ENCODE measurements at places on chromosomes 16 and 17.

DNA sequence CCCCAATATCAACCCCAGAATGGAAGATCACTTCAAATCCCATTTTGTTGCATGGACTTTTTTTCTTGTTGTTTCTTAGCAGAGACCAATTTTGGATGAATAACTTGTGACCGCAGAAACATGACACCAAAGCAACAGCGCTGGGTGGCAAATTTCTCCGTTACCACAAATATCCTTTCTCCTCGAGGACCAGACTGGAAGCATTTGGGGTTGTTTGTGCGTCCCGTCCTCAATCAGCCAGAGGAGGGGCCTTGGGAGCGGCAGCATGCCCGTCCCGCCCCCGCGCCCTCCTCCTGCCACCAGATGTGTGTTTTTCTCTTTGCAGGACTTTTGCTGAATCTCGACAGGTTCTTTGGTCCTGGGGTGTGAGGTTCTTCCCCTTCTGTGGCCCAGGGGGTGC lies 282.5 kb upstream of the FOXF1 start:
- DNase-seq = peak; percentile 81

DNA sequence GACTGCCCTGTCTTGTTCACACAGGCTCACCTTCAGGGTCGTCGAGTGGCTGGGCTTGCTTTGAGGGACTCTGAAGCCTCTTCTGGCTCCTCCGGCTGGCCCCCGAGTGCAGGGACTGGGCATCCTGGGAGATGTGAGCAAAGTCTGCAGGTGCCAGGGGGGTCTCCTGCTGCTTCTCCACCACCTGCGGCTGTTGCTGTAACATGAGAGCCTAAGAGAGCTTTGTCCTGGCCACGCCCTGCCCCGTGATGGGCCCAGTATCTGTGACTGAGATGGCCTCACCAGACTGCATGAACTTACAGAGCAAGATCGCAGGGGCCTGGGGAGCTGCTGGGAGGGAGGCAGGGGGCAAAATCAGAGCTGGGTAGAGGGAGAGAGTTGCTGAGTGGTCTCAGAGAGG lies 12.5 kb downstream of the ERN2 start:
- no peak for DNase-seq

DNA sequence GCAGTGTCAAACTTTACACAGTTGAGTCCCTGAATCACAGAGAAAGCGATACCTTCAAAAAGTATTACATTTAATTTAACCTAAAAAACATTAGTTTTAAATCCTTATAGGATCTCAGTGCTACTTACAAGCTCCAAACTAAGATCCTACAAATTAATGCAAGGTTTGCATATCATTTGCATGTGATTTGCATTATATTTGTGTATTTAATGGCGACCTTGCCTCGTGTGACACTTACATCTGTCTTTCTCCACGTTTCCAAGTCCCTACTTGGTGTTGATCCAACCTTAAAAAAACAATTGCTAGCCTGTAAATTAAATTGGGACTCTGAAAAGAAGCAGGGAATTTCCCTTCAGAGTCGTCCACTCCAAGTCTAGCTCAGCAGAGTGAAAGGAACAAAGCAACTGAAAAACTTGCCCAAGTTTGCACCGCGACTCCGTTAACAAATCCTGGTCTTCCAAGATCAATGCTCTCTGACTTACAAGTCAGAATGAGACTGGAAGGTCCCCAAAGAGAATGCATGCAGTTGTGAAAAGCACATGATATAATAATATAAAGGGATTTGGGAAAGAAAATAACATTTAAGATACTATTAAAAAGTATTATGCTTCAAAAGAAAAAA lies 739 bp upstream of the FAM117A start:
- no peak for DNase-seq

DNA sequence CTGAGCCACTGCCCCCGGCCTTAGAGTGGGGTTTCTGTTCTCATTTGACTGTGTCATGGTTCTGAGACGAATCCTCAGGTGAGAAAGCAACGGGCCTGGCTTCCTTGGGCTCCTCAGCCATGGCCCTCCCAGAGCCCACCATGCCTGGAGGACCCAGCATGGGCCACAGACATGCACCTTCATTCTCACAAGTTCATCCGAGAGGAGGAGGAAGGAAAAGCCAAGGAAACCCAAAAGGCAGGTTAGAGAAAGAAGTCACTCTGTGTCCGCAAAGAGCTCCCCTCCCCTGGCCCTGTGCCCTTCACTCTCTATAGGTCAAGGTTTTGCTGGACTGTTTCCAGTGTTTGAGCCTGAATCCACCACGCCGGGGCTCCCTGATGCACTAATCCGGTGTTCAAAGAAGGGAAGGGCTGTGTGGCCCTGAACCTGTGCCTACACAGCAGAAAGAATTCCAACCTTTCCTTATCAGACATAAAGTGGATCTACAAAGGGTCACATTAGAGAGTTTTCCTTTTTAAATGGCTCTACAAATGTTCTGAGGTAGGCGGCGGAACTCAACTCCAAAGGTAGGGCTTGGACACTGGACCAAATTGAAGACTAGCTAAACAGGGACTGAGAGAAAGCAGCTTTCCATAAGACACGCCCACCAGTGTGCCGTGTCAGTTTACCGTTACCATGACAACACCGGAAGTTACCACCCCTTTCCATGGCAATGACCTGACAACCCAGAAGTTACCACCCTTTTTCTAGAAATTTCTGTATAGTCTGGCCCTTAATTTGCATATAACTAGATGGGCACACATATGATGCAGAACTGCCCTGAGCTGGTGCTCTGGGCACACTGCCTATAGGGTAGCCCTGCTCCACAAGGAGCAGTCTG lies 15.9 kb upstream of the PECAM1 start:
- no peak for DNase-seq

GRCh38 chr17:61064087-61064951 lies 335.3 kb upstream of the TBX2 start:
- peak; percentile 3 for DNase-seq
